ENCODE measurements at places on chromosomes 5 and 9.

GRCh38 chr5:57690724-57691123 lies 208.1 kb upstream of the ACTBL2 start:
- H3K27ac ChIP-seq = no peak overlapping the region
- H3K27me3 ChIP-seq = no peaks in the 10 kb centered on the region
- H3K4me1 ChIP-seq = peaks cover 18% of the 10 kb centered on the region
- no peaks in the 10 kb centered on the region for H3K36me3 ChIP-seq

DNA sequence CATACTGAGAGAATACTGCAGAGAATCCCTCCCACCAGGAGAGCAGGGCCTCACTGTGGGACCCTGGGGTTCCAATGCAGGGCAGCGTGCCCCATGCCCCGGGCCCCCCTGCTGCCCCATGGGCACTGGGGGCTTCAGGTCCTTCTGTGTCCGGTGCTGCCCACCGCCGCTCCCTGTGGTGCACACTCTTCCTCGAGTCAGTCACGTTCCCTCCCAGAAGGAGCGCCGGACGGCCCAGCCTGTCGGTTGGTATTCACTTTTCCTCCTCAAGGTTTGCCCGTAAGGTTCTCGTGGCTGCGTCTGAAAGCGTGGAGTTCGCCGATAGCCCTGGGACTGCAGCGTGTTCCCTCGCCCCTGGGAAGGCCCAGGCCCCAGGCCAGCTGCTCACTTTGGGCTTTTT lies 48.1 kb upstream of the FCN2 start:
- H3K4me3 ChIP-seq = no peak overlapping the region
- DNase-seq = no peak
- peaks cover 100% of the 10 kb centered on the region for H3K36me3 ChIP-seq
- no peaks in the 10 kb centered on the region for H3K4me1 ChIP-seq

DNA sequence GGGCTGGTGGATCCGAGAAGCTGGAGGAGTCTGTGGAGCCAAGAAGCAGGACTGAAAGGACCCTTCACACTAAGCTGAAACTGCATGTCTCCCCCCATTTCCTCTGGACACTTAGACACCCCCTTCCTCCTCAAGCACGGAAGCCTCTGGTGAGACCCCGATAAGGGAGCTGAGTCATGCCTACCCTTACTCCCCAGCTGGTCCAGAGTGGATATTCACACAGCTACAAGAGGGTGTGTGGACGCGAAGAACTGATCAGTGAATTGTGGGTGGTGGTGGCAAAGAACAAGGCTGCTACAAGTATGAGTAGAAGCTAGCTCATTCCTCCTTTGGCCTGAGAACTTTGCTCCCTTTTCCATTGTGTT lies 4.3 kb downstream of the TLN1 start:
- DNase-seq = no peak
- H3K4me1 ChIP-seq = peaks cover 57% of the 10 kb centered on the region
- H3K4me3 ChIP-seq = peak overlapping the region; percentile 86
- peak overlapping the region; percentile 99 for H3K27ac ChIP-seq
- H3K27me3 ChIP-seq = no peaks in the 10 kb centered on the region

- peaks cover 13% of the 10 kb centered on the region for H3K4me1 ChIP-seq
- no peak overlapping the region for H3K27ac ChIP-seq
- no peak overlapping the region for H3K4me3 ChIP-seq
- H3K27me3 ChIP-seq = no peaks in the 10 kb centered on the region
Measured at GRCh38 chr9:73024601-73025034, 71.8 kb upstream of the ALDH1A1 start.

GRCh38 chr9:114681594-114682332 lies at the start of gene TEX48:
TEX48 (minus strand) TSS chr9:114682192; CDS start chr9:114671723, 10,469 bp downstream.
- DNase-seq = peak; percentile 71
- H3K27me3 ChIP-seq = no peaks in the 10 kb centered on the region
- no peak within 1 kb of the TSS for H3K4me3 ChIP-seq
- peaks cover 12% of the 10 kb centered on the region for H3K4me1 ChIP-seq

Data from sigmoid colon (tissue), 7 donors.